NCI-H524 treated with DMSO at 0.1 percent for 48 hours (cell line): ENCODE measurements at places on chromosomes 5 and 9.

DNA sequence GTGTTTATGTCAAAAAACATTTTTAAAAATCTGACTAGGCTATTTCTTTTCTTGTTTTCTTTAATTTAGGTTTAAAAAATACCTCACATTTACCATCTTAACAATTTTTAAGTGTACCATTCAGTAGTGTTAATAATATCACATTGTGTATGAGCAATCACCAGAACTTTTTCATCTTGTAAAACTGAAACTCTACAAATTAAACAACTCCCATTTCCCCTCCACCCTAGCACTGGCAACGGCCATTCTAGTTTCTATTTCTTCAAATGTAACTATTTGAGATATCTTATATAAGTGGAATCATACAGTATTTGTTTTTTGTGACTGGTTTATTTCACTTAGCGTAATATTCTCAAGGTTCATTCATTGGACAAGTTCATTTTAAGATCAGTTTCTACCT, 27.7 kb downstream of the PLCXD3 start:
- no peak for DNase-seq

DNA sequence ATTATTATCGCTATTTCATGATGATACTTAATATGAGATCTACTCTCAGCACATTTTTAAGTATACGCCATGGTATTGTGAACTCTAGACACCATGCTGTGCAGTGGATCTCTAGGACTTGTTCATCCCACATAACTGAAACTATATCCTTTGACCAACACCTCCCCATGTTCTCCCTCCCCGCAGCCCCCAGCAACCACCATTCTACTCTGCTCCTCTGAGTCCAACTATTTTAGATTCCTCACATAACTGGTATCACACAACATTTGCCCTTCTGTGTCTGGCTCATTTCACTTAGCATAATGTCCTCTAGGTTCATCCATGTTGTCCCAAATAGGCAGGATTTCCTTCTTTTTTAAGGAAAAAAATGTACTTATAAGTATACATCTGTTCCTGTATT, 6.6 kb upstream of the TBC1D2 start:
- no peak for DNase-seq

DNA sequence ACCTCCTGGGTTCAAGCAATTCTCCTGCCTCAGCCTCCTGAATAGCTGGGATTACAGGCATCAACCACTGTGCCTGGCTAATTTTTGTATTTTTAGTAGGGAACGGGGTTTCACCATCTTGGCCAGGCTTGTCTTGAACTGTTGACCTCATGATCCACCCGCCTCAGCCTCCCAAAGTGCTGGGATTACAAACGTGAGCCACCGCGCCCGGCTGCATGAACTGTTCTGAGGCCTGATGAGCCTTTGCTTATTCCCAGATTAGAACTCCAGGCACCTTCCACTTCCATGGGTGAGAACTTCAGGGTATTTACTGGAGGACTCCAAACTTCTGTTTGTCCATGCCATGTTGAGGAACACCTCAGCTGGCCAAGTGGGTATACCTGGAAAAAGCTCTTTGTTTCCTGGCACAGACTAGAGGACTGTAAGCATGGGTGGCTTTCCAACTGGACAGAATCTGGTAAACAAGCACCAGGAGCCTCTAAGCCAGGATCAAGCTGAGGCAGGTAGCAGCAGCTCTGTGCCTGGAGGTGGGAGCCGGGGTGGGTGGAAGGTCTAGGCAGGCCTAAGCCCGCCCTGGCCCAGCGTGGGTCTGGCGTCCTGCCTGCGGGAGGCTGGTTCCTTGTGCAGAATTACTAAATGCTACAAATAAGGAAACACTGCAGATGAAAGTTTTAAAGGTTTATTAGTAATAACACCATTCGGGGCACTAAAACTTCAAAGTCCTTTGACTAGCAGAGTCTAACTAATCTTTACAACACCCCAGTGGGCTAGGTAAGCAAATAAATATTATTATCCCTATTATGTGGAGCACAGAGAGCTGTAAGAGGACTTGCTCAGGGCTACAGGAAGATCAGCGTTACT, 78.4 kb downstream of the SEMA5A start:
- no peak for DNase-seq

- DNase-seq: no peak
Measured at GRCh38 chr9:94169968-94170367, 85.7 kb downstream of the PTPDC1 start.

- DNase-seq: no peak
Measured at GRCh38 chr9:72119853-72120252, 29.4 kb upstream of the GDA start.

DNA sequence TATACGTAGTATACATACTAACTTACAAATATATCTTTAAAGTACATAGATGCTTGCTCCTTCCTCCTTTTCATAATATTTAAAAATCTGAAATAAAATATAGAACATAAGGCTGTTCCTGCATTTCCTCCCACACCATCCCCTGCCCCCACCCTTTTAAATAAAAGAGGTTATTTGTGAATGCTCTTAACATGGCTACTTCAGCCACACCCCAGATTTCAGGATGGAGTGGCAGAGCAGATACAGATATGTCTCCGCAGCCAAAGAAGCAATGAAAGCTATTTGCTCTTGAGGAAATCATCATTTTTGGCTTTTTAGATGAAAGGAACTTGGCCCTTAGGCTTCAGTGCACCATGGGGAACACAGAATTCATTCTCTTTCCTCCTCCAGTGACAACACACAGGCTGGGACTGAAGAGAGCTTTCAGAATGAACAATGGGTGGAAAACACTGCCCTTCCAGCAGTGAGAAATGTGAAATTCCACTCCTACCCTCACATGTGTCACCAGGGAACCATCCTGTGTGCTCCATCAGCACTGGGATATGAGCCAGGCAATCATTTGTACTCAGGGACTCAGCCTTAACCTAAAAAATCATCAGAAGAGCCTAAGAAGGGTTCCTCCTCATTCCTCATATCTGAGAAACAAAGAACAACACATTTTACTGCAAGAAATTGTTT, 134.3 kb downstream of the PPP2R2B start:
- no peak for DNase-seq

GRCh38 chr5:93428868-93429267, 152.2 kb downstream of the NR2F1-AS1 start:
- no peak for DNase-seq

GRCh38 chr5:145804701-145805100, 30.4 kb downstream of the PRELID2 start:
- no peak for DNase-seq

- DNase-seq: no peak
Measured at GRCh38 chr5:53087621-53088121, 21.9 kb downstream of the MOCS2 start.

DNA sequence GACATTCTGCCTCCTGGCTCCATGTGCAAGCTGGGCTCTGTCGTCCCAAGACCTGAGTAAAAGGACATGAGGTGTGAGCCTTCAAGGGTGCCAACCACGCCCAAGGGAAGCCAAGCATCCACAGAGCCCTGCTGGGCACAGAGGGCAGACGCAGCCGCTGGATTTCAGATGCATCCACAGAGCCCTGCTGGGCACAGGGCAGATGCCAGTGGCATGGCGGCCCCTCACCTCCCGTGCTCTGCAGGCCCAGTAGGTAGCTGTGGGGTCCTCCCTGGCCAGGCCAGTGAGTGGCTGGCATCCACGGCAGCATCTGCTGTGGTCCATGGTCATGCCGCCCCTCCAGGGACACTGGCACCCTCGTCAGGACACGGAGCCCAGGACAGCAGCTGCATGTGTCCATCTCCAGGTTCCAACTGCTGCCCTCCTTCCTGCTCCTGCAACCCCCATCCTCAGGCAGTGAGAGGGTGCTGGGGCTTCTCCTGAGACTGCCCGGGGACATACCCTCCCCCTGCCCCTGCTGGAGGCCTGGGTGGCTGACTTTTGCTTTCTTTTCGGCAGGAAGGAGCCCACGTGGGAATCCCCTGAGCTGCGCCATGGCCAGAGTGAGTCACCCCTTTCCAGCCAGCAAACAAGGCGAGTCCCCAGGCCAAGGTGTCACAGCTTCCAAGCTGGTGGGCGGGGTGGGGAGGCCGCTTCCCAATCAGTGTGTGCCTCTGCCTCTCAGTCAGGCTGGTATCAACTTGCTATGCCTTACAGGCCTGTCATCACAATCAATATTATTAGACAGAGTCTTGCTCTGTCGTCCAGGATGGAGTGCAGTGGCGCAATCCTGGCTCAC, 4.0 kb upstream of the TRAF2 start:
- no peak for DNase-seq

GRCh38 chr9:70801181-70801829, 320.1 kb downstream of the TRPM3 start:
- DNase-seq: no peak

DNA sequence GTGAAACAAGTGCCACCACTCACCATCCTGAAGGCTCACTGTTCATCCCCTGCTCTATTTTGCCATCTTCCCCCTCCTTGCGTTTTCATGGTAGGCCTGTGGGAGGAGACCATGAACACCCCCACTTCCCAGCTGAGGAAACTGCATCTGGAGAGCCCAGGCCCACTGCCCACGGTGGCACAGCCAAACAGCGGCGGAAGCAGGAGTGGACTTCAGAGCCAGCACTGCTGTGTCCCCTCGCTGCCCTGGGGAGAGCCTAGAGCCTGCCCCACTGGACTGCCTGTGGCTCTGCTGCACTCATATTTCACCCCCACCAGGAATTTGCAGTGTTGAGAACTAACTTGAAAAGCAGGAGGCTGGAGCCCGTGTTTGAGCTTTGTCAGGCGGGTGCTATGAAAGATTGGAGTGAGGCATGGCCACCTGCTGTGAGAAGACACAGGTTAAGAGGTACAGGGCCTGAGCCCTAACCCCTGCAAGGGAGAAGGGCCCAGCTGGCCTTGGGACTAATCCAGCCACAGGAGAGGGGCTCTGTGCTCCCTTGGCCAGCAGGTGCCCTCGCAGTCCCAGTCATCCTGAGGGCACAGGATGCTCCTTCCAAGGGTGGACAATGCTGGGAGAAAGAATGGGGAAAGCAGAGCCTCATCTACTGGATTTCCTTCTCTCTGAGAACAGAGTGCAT, 79.0 kb downstream of the MACROH2A1 start:
- DNase-seq: no peak

DNA sequence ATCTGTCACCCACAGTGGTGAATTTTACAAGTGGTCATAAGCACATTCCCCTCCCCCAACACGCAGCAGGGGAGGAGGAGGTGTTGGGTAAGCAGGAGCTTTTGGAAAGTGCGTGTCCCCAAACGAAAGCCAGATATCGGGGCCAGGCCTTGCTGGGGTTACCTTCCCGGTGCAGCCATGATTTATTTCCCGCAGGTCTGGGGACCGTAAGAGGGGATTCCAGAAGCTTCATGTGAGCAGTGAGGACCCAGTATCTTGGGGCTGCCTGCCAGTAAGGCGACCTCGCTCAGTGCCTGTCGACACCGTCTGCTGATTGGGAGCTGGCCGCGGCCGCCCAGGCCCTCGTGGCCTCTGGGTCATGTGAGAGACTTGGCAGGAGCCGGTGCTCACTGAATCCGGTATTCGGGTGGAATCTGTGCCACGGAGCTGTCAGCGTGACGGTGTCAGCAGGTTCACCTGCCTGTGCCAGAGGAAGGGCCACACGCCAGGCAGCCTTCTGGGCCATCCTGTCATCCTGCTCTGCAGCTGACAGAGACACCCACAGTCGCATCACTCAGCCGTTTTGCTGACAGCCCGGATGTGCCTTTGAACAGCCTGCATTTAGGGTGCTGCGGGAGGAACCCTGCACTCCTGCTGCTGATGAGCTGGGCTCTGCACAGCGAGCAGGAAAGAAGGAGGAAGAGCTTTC, 37.3 kb downstream of the SEC61B start:
- no peak for DNase-seq

- no peak for DNase-seq
Measured at GRCh38 chr9:88694625-88695024, 159.6 kb downstream of the NXNL2 start.

- DNase-seq: no peak
Measured at GRCh38 chr5:113090336-113091106, 113.9 kb downstream of the DCP2 start.

GRCh38 chr9:108347463-108348188, 508.2 kb downstream of the ACTL7B start:
- DNase-seq: no peak

GRCh38 chr9:122348288-122348777, 22.5 kb upstream of the PTGS1 start:
- DNase-seq: no peak
